Activated CD4-positive, alpha-beta memory T cell treated with anti-CD3 and anti-CD28 coated beads, Interleukin-2, amount 10 ng/mL, durations not matched to agents 7 days and 5 days (primary cell): ENCODE measurements at places on chromosomes 7 and 10. TPM values are rescaled to one million over a fixed set of nuclear protein-coding genes. Genes with fewer than 3 reads are reported as not detected.

Gene SEMA3A
- 0.30 TPM for total RNA-seq

Gene ZNF138
- 9.0 TPM for total RNA-seq

Gene TFEC
- 0.28 TPM for total RNA-seq

Gene BTBD16
- total RNA-seq: not detected

Gene ASZ1
- not detected for total RNA-seq

Gene CYP3A7
- total RNA-seq: not detected

Gene GOT1
- 36.0 TPM for total RNA-seq

Gene STAG3
- 13.1 TPM for total RNA-seq

Gene SAMD9L
- total RNA-seq: 184 TPM

Gene PTPN20
- 0.45 TPM for total RNA-seq

Gene MXI1
- total RNA-seq: 75.4 TPM

Gene IKZF5
- 16.6 TPM for total RNA-seq

DNA sequence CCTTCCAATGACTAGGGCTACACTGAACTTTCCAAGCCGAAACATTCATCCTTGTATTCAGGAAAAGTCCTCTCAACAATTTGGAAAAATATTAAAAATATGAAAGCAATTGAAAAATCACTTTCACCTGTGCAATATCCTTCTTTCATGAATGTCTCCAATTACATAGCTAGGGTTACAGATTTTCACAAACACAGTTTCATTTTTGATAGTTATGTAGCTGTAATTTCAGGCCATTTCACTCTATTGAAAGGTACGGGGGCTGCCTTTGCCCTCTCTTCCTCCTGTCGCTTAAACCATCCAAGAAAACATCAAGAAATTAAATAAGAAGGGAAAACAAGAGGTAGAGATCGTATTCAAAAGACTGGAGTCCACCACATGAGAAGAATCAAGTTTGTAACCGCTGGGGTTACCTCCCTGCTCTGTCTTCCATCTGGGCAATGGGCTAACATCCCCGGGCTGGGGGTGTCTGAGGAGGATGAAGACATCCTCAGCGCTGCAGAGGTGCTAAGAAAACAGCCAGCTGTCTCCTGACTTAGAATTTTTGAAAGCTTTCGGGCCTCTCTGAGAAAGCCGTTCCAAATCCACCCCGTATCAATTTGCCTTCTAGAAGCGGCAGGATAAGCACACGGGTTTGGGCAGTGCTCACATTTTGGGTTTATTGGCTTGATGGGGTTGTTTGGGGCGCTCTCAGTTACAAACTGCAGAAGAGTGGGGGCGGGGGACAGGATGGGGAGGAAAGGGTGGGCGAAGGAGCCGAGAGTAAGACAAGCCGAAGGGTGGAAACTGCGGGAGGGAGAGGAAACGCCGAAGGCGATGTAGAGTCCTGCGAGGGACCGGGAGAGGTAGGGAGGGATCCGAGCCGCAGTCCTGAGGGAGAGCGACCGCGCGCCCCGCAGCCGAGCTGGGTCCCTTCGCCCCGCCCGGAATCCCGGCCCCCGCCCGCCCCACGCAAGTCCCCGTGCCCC lies 24.3 kb upstream of the VAX1 start:
- no peak overlapping the region for H3K4me3 ChIP-seq
- DNase-seq: no peak
- H3K27ac ChIP-seq: peak overlapping the region; percentile 45
- H3K4me1 ChIP-seq: peaks cover 15% of the 10 kb centered on the region
- peaks cover 83% of the 10 kb centered on the region for H3K27me3 ChIP-seq

DNA sequence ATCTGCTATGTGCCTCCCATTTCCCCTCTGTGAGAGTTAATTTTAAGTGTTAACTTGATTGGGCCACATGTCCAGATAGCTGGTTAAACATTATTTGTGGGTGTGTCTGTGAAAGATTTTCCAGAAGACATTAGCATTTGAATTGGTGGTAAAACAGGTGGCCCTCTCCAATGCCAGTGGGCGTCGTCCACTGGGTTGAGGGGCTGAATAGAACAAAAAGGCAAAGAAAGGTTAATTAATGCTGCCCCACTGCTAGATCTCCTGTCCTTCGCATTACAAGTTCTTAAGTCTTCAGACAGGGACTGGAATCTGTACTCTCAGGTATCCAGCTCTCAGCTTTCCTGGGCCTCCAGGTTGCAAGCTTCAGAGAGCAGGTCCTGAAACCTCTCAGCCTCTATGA lies 1160.9 kb upstream of the LRRN3 start:
- no peak overlapping the region for H3K27ac ChIP-seq
- no peaks in the 10 kb centered on the region for H3K36me3 ChIP-seq
- no peak overlapping the region for H3K4me3 ChIP-seq
- H3K27me3 ChIP-seq: no peaks in the 10 kb centered on the region

DNA sequence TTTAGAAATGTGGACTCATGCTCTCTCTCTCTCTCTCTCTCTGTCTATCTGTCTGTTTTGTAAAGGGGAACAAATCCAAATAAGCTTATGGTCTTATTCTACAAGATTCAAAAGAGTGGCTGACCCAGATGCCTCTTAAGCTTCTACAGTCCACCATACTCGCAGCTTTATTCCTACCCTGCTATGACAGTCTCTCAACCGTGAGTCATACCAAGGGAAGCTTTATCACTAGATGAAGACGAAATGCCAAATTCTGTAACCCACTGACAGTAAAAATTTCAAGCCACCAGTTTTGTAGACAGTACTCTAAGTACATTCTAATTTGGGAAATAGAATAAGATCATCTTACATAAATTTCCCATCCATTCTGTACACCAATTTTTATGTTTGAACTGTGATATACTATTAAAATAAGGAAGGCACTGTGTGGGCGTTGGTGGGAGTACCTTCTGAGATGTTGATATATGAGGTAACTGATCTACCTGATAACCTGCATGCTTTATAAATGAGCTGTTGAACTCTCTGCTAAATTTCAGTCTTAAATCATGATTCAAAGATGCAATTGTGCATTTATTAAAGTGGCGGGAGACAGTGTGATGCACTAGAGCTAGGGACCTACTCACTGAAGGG lies 153.2 kb downstream of the KLF6 start:
- no peaks in the 10 kb centered on the region for H3K36me3 ChIP-seq
- no peaks in the 10 kb centered on the region for H3K4me1 ChIP-seq
- DNase-seq: no peak
- no peak overlapping the region for H3K4me3 ChIP-seq
- H3K27ac ChIP-seq: no peak overlapping the region
- H3K27me3 ChIP-seq: peaks cover 9% of the 10 kb centered on the region

DNA sequence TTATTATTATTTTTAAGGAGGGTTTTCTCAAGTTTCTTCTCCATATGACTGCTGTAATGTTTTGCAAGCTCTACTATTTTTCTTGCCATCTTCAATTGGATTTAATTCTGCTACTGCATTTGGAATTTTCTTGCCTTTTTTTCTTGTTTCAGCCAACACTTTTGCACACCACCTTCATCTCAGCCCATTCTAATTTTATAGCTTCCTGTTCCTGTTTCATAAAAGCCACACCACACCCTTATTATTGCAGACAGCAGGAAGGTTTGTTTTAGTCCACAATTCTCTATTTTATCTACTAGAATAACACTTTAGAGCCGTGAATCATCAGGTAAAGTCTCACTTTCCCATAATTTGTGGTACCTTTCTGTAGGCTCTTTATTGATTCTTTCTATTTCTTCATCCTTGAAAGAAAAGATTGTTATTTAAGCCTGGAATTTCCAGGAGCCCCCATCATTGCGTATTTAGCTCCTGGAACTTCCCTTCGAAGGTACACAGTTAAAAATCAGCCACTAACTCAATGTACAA lies 209.3 kb upstream of the TBX20 start:
- no peak for DNase-seq
- H3K36me3 ChIP-seq: no peaks in the 10 kb centered on the region
- H3K4me3 ChIP-seq: no peak overlapping the region
- H3K4me1 ChIP-seq: no peaks in the 10 kb centered on the region
- peaks cover 18% of the 10 kb centered on the region for H3K27me3 ChIP-seq

- H3K36me3 ChIP-seq: no peaks in the 10 kb centered on the region
- DNase-seq: no peak
- no peak overlapping the region for H3K4me3 ChIP-seq
- no peak overlapping the region for H3K27ac ChIP-seq
- H3K27me3 ChIP-seq: no peaks in the 10 kb centered on the region
These were observed 158.5 kb downstream of the GALNT17 start for GRCh38 chr7:71290452-71290851.

- H3K4me1 ChIP-seq: peaks cover 39% of the 10 kb centered on the region
- H3K4me3 ChIP-seq: no peak overlapping the region
- H3K27me3 ChIP-seq: peaks cover 2% of the 10 kb centered on the region
- no peak for DNase-seq
- peaks cover 9% of the 10 kb centered on the region for H3K36me3 ChIP-seq
These were observed 99.3 kb upstream of the INSIG1 start for GRCh38 chr7:155198196-155198892.

- no peaks in the 10 kb centered on the region for H3K36me3 ChIP-seq
- no peaks in the 10 kb centered on the region for H3K27me3 ChIP-seq
- H3K4me3 ChIP-seq: no peak overlapping the region
- DNase-seq: no peak
- H3K27ac ChIP-seq: no peak overlapping the region
- peaks cover 8% of the 10 kb centered on the region for H3K4me1 ChIP-seq
These were observed 10.9 kb upstream of the DMBT1 start for GRCh38 chr10:122549636-122550035.

GRCh38 chr10:329361-330099 lies 194.3 kb downstream of the ZMYND11 start:
- H3K36me3 ChIP-seq: no peaks in the 10 kb centered on the region
- peak; percentile 42 for DNase-seq
- peaks cover 36% of the 10 kb centered on the region for H3K4me1 ChIP-seq
- H3K4me3 ChIP-seq: peak overlapping the region; percentile 52
- no peaks in the 10 kb centered on the region for H3K27me3 ChIP-seq
- H3K27ac ChIP-seq: peak overlapping the region; percentile 74

DNA sequence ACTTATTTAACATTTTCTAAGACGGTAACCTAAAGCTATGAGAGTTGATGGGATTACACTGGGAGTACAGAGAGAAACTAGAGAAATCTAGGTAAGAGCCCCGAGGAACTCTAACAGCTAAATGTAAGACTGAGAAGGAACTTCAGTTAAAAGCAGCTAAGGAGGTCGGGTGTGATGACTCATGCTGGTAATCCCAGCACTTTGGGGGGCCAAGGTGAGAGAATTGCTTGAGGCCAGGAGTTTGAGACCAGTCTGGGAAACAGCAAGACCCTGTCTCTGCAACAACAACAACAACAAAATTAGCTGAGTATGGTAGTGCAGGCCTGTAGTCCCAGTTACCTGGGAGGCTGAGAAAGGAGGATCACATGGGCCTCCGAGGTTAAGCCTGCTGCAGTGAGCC lies 24.0 kb downstream of the FRA10AC1 start:
- H3K36me3 ChIP-seq: peaks cover 8% of the 10 kb centered on the region
- no peak overlapping the region for H3K4me3 ChIP-seq
- no peaks in the 10 kb centered on the region for H3K4me1 ChIP-seq

DNA sequence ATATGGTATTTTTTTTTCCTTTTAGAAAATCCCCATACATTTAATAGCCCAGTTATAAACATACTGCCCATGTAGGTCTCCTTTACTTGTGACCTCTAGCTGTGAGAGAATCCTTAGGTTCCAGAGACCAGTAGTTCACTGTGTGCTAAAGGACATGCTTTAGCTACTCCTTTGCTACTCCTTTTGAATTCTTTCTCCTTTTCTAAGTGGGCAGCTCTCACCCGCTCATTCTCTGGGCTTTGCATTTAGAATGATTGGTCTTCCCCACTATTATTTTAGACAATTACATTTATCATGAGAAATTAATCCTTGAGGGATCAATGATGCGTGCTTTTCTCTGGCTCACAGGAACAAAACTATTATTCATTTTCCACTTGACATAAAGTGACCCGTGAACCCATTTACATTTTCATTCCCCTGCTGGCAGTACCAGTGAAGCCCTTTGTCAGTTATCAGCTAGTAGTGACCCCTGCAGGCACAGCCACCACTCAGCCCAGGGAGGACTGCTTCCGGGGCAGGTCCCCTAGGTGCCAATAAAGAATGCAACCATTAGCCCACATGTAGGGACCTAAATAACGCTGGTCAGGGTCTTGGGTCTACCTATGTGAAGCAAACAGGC lies 844.3 kb downstream of the CNTNAP2 start:
- no peaks in the 10 kb centered on the region for H3K4me1 ChIP-seq
- H3K36me3 ChIP-seq: no peaks in the 10 kb centered on the region
- no peak overlapping the region for H3K4me3 ChIP-seq

DNA sequence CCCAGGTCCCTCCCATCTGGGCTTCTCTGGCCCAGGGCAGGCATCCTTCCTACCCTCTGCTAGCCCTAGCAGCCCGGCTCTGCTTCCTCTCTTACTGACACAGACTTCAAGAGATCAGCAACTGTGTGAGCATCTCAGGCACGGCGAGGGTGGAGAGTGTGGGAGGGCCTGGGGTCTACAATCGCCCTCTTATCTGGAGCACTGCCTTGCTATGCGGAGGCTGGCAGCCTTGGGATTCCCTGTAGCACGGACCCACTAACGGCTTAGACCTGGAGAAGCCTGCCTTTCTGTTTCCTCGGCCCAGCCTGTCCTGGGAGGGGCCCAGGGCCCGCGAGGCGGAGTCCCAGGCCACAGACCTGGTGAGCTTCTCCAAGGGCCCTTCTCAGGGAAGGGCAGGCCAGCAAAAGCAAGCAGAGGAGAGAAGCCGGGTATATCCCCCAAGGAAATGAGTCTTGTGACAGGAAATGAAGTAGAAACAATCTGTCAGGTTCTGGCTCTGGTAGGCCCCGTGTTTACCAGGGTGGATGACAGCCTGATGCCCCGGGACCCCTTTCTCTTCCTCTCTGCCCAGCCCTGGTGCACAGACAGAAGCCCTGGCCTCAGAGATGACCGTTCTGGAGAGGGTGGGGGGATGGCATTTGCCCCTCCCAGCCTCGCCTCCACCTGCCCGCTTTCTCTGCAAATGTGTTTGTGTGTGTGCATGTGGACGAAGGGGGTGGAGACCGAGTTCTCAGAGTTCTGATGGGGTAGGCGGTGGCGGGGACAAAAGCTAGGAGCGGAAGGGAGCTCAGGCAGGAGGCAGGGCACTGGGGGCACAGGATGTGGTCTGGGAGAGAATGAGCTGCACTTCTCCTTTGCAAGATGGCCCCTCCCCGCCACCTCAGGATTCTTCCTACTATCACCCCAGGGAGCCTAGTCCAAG lies 2.5 kb downstream of the LRCH4 start:
- DNase-seq: peak; percentile 85
- H3K4me3 ChIP-seq: peak overlapping the region; percentile 95
- peaks cover 36% of the 10 kb centered on the region for H3K36me3 ChIP-seq
- peaks cover 29% of the 10 kb centered on the region for H3K4me1 ChIP-seq
- no peaks in the 10 kb centered on the region for H3K27me3 ChIP-seq

DNA sequence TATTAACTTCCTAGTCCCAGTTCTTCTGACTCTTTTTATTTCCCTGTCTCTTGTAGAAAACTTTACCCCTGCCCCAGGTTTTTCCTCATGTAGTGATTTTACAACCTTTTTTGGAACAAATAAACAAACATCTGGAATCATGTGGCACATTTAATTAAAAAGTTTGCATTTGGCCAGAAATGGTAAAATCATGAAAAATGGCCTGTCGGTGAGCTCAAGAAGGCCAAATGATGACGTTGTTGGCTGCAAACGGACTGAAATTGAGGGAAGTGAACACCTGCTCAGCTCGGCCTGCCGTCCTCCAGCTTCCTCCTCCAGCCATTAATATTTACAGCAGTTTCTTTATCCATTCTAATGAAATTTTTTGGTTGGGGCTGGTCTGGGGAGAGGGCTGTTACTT lies 902.8 kb downstream of the LRMDA start:
- no peaks in the 10 kb centered on the region for H3K4me1 ChIP-seq
- no peak overlapping the region for H3K4me3 ChIP-seq
- no peaks in the 10 kb centered on the region for H3K36me3 ChIP-seq
- no peaks in the 10 kb centered on the region for H3K27me3 ChIP-seq
